Heart left ventricle (tissue), 16 donors: ENCODE measurements at places on chromosomes 11 and 22. TPM values are rescaled to one million over a fixed set of nuclear protein-coding genes. Genes with fewer than 3 reads are reported as not detected.

- DNase-seq, result no peak
- H3K4me3 ChIP-seq, result no peak overlapping the region
- H3K4me1 ChIP-seq, result no peaks in the 10 kb centered on the region
- no peak overlapping the region for H3K27ac ChIP-seq
- no peaks in the 10 kb centered on the region for H3K27me3 ChIP-seq
- H3K36me3 ChIP-seq, result no peaks in the 10 kb centered on the region
Observed at GRCh38 chr11:70244698-70245097, 25.8 kb upstream of the PPFIA1 start.

GRCh38 chr11:11044137-11044855 is 186.4 kb upstream of the ZBED5 start:
- H3K4me1 ChIP-seq, result no peaks in the 10 kb centered on the region
- DNase-seq, result no peak
- H3K27me3 ChIP-seq, result no peaks in the 10 kb centered on the region
- no peaks in the 10 kb centered on the region for H3K36me3 ChIP-seq
- no peak overlapping the region for H3K27ac ChIP-seq
- H3K4me3 ChIP-seq, result no peak overlapping the region

GRCh38 chr22:42303396-42304323 is 33.2 kb upstream of the TCF20 start:
- no peak overlapping the region for H3K27ac ChIP-seq
- peaks cover 7% of the 10 kb centered on the region for H3K4me1 ChIP-seq
- no peak overlapping the region for H3K4me3 ChIP-seq

DNA sequence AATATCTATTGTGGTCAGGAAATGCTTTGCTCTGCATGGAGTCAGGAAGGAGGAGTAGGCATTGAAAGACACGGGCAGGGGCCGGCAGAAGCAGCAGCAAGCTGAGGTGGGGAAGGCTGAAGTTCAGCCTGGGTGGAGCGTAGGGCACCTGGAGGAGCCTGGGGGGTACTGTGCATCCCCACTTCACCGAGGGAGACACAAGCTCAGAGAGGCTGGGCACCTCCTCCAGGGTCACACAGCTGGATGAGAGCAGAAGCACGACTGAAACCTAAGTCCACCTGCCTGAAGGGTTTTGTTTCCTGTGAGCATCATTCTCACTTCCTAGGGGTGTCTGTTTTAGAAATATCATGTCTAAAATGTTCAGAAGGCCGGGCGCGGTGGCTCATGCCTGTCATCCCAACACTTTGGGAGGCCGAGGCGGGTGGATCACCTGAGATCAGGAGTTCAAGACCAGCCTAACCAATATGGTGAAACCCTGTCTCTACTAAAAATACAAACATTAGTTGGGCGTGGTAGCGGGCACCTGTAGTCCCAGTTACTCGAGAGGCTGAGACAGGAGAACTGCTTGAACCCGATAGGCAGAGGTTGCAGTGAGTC is 138.3 kb downstream of the MPPED1 start:
- no peaks in the 10 kb centered on the region for H3K27me3 ChIP-seq
- no peak for DNase-seq
- no peaks in the 10 kb centered on the region for H3K36me3 ChIP-seq
- H3K4me3 ChIP-seq, result no peak overlapping the region
- no peaks in the 10 kb centered on the region for H3K4me1 ChIP-seq

DNA sequence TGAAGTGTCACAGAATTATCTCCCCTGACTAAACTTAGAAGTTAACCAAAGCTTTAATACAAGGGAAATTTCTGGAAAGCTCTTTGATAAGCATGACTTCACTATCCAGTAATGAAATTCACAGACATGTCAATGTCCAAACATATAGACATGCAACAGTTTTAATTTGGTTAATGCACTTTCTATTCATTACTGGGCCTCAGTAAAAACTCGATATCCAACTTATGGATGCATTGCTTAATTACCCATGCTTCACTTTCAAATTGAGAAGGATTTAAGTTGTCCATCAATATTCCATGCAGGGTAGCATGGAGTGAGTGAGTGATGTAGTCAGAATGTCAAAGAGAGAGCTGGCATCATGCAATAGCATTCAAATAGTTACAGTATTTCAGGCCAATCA is 197.5 kb downstream of the CADM1 start:
- H3K4me1 ChIP-seq, result peaks cover 3% of the 10 kb centered on the region
- H3K4me3 ChIP-seq, result no peak overlapping the region
- no peak overlapping the region for H3K27ac ChIP-seq
- no peak for DNase-seq
- H3K36me3 ChIP-seq, result no peaks in the 10 kb centered on the region

The FGF4 gene
- total RNA-seq, result not detected
